ENCODE measurements at places on chromosomes 1 and 21.

DNA sequence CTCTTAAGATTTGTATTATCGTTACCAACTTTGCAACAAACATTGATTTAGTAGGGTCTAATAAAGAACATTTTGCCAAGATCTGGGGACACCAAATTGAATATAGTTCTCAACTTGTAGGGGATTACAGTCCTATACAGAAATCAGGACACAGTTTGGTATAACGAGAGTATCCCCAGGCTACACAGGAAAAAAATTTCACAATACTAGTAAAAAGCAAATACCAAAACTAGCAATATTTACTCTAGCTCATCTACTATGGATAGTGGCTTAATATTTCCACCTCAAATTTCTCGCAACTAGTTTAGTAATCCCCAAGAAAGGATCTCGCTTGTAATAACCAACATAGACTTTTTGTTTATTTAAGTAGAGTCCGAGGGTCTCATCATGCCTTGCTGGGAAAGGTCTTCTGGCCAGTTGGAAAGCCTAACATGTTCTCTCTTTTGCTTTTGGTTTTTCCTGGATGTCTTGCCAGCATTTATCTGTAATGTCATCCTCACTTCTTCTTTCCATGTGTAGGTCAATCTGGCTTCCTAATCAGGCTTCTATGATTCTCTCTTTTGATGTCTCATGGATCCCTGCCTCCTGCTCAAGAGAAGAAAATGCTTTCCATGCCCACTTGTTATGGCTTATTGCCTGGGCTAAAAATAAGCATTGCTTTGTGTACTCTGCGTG lies 104.7 kb upstream of the KCNK2 start:
- DNase-seq: no peak

- no peak for DNase-seq
These were observed 1.0 kb downstream of the APOBEC4 start for GRCh38 chr1:183652107-183652506.

DNA sequence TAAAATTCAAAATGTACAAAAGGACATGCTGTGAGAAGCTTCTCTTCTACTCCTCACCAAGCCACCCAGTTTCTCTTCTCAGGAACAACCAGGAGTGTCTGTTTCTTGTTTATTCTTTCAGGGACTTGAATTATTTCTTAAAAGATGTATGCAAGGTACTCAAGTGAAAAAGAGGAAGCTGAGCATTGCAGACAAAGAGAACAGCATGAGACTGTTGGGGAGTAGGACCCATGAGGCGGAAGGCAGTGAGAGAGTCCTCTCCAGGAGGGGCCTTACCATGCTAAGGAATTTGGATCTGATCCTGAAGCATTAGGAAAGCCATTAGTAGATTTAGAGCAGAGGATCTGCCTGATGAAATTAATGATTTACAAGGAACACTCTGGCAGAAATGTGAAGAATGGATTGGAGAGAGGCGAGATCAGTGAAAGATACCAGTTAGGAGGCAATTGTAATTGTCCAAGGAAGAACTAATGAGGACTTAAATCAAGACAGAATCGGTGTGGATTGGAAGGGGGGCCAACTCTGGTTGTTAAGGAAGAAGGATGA lies 14.7 kb upstream of the SSX2IP start:
- no peak for DNase-seq

DNA sequence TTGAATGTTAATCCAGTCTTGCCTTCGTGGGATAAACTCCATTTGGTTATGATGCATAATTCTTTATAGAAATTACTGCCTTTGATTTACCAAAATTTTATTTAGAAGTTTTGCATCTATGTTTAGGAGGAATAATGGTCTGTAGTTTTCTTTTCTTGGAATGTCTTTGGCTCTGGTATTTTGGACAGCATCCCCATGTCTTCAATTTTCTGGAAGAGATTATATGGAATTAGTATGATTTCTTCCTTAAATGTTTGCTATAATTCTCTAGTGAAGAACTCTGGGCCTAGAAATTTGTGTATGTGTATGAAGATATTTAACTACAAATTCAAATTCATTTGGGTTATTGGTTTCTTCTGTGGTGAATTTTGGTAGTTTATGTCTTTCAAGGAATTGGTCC lies 92.7 kb downstream of the SNX7 start:
- DNase-seq: no peak

GRCh38 chr1:11885916-11886315 lies 27.2 kb upstream of the NPPB start:
- no peak for DNase-seq

- no peak for DNase-seq
These were observed 594 bp downstream of the HDGF start for GRCh38 chr1:156750711-156751450.

DNA sequence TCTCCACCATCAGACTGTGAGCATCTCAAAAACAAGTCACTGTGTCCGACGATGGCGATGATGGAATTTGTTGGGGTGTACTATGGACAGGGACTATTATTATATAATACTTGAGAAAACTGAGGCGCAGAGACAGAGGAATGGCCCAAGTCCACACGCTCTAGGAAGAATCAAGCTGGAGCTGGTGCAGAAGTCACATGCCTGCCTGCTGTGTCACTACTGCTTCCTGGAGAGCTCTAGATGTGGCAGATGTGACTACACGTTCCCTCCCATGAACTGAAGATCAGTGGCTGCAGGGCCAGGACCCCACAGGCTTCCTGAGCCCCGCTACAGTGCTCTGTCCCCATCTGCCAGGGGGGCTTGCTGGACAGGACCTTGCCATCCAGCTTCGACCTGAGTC lies 56.9 kb downstream of the TRABD2B start:
- DNase-seq: no peak

GRCh38 chr1:44808938-44809917 lies 905 bp downstream of the BTBD19 start:
- no peak for DNase-seq

DNA sequence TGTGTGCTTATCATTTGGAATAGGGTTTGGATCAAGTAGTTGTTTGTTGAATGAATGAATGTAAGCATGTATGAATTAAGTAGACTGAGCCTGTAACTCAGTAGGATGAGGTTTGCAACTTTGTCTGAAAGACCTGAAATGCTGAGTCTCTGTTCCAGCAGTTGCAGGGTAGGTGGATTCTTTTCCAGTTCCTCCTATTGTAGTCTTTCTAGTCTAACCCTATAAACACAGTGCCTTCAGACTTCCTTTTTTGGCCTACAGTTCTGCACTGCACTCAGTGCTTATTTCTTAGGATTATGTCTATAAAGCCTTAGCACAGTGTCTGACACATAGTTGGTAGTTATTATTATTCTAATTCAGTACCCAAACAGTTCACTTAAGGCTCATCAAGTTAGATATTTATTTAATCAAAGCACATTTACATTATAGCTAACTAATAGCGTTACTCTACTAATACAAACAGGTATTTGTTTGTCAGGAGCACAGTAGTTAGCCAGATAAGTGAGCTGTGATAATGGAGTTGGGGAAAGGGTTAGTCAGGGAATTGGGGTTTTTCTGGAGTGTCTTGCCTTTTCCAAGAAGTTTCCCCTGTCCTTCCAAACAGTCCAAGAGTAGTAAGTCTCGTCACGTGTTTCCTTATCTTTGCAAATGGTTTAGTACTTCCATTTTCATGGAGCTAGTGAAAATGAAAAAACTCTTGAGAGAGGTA lies 45.0 kb downstream of the ABCD3 start:
- no peak for DNase-seq

- DNase-seq: no peak
These were observed 15.9 kb upstream of the EDN2 start for GRCh38 chr1:41500378-41500777.

- no peak for DNase-seq
These were observed 337.5 kb upstream of the USP24 start for GRCh38 chr1:55552636-55553035.

DNA sequence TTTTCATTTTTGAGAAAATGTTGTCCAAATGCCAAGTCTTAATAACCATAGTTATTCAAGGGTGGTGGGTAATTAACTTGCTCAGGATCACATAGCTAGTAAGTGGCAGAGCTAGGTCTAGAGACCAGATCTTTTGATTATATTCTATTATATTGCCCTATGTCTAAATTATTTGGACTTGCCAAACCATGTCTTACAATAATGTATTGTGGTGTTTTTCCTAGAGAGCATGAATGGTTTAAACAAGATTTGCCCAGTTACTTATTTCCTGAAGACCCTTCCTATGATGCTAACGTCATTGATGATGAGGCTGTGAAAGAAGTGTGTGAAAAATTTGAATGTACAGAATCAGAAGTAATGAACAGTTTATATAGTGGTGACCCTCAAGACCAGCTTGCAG lies 58.6 kb downstream of the PRKAA2 start:
- no peak for DNase-seq

GRCh38 chr1:108644984-108645383 lies 15.9 kb downstream of the HENMT1 start:
- no peak for DNase-seq

GRCh38 chr1:239536165-239536849 lies 149.9 kb downstream of the CHRM3 start:
- DNase-seq: no peak

- no peak for DNase-seq
These were observed 5.2 kb upstream of the KAZN start for GRCh38 chr1:14593302-14593701.

GRCh38 chr1:24435782-24436365 lies 20.3 kb downstream of the NIPAL3 start:
- no peak for DNase-seq

DNA sequence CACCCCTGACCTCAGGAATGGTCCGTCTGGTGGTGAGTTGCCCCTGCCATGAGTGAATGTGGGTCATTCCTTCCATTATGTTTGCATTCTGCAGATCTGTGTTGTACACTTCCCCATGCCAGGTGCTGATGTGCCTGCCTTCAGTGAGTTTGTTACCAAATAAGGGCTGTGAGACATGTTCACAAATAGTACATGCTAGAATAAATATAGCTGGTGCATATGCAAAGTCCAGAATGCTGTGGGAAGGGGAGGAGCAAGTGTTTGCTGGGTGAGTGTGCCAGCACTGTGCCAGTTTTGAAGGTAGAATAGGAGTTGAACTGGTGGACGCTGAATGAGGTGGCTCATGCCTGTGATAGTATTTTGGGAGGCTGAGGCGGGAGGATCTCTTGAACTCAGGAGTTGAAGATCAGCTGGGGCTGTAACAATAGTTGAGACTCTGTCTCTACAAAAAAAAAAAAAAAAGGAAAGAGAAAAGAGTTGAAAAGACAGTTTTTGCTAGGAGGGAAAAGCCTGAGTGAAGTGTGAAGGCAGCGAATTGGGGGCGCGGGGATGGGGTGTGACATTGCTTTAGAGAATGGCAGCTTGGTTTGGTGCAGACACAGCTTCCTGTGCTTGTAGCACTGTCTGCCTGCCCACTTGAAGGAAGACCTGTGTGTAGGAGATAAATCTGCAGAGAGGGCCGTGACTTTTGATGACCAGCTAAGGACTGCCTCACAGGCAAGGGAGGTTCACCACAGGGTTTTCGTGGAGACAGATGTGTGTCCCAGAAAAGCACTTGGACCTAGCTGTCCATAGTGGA lies 61.1 kb downstream of the LGR6 start:
- no peak for DNase-seq

DNA sequence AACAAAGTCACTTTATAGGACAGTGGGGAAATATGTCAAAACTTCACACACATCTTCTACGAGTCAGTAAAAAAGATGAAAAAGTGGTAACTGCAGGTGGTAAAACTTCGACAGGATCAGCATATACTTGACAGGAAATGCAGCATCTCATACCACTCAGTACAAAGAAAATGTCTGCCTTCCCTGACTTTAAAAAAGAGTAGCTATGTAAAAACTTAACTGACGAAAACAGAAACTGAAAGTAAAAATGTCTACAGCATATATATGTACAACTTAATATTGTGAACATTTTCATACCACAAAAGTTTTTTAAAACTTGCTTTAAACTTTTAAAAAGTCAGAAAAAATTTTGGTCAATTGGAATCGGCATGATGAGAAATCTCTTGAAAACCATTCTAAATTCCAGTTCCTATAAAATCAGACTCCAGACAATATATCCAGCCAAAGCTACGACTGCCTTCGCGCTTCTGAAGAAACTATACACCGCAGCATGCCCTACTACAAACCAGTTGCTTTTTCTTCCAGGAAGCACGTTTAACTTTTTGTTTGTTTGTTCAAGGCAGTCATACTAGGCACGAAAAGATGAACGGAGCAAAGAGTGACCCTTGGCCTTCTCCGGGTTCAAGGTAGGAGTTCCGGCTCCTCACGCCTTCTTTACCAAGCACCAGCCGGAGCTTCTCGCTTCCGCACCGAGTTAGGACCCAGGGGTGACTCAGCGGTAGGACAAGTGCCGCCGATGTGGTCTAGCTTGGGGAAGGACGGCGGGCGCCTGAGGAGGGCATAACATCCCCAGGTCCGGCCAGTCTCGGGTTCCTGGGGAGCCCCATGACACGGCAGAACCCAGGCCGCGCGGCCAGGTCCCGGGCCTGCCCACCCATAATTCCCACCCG lies 612 bp downstream of the PSMA5 start:
- DNase-seq: no peak

DNA sequence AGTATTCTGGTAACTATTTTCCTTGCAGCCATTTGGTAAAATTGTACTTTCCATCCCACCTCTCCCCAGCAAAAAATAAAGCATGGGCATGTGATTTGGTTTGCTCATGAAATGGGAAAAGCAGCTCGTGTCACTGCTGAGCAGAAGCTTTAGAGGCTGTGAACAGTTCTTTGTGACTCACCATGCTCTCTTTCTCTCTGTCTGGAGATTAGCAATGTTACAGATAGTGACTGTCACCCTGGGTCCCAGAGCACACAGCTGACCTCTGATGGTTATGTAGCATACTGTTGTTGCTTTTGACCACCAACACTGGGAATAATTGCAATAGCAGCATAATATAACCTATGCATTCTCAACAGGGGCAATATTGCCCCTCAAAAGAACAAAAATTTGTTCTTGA lies 70.6 kb downstream of the RGS2 start:
- DNase-seq: no peak

DNA sequence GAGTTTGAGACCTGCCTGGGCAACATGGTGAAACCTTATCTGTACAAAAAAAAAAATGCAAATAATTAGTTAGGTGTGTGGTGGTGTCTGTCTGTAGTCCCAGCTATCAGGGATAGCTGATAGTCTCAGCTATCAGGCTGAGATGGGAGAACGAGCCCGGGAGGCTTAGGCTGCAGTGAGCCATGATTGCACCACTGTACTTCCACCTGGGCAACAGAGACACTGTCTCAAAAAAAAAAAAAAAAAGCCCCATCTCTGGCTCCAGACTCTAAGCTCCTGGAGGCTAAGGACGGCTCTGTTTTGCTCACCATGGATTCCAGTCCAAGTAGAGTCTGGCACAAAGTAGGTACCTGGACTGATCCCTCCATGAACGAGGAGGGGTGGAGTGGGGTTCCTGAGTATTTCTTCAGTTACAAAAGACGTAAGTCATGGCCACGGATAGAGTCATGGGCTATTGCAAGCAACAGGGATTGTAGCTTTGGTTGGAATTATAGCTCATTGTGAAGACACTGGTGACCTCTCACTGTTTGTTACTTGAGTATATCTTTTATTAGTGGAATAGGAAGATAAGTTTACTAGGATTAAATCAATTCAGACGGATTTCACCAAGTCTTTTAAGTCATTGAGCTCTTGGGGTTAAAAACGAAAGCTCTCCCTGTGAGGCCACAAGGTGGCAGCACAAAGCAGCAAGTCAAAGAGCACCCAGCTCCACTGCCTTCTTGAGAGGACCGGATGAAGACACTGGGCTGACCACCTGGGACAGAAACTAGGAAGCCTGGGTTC lies 35.6 kb upstream of the TMEM61 start:
- DNase-seq: peak; percentile 45

Data from NCI-H2081 treated with DMSO at 0.1 percent for 48 hours (cell line).